ENCODE measurements at places on chromosomes 5 and 9.

DNA sequence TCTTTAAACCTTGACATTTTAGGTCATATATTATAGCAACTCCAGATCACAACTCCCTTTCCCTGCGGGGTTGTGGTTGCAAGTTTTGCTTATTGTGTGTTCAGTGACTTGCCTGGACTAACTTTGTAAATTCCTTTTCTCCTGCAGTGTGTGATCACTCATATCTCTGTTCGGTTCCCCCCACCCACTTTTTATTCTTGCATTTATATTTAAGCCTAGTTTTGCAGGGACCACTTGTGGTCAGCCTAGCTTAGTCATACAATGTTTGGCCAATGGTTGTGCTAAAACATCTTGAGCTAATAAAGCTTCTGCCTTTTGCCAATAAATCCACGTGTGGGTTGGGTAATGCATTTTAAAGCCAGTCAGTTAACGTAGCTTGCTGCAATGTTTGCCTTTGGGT lies 146.5 kb upstream of the IRX4 start:
- no peak for DNase-seq

DNA sequence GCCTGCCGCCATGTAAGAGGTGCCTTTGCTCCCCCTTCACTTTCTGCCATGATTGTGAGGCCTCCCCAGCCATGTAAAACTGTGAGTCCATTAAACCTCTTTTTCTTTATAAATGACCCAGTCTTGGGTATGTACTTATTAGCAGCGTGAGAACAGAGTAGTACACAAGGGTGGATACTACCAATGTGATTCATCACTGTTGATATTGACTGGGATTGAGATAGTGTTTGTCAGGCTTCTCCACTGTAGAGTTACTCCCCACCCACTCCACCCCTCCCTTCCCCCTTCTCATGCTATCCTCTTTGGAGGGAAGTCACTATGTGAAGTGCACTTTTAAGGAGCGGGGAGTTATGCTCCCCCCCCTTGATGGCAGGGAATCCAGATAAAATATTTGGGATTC lies 11.4 kb upstream of the CRHBP start:
- no peak for DNase-seq

- DNase-seq: no peak
These were observed 258.3 kb upstream of the VLDLR start for GRCh38 chr9:2363138-2363745.

- no peak for DNase-seq
These were observed 1173.4 kb upstream of the ACO1 start for GRCh38 chr9:31210978-31211570.

DNA sequence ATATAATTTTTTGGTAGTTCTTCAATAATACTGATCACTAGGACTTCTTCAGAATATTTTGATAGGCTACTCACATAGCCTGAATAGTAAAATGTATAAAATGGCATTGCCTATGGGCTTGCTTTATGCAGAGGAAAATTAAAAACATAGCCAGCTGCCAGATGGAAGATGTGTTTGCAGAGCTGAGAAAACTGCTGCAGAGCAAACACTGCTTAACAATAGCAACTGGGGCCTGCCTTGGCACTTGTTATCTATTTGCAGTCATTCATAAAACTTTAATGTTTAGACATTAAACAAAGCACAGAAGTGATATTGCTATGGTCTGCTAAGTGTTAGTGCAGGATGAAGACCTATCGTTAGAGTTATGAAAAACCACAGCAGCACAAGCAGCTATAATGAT lies 151.5 kb upstream of the SMC2 start:
- no peak for DNase-seq

DNA sequence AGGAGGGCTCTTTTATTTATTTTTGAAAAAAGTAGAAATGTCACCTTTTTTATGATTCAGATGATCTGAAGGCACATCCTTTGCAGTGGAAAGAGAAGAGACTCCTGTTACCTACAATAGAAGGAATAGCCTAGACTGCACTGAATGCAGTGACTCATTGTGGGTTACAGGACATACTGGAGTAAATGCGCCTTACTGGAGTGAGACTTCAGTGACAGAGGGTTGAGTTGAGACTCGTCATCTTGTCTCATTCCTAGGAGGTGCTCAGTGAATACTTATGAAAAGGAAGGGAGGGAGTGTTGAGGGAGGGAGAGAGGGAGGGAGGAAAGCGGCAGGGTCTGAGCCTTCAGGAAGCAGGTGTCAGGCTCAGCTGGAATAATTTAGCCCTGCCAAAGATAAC lies 25.2 kb downstream of the ANKRA2 start:
- DNase-seq: no peak

GRCh38 chr5:117414926-117415325 lies 840.3 kb upstream of the SEMA6A start:
- DNase-seq: no peak

DNA sequence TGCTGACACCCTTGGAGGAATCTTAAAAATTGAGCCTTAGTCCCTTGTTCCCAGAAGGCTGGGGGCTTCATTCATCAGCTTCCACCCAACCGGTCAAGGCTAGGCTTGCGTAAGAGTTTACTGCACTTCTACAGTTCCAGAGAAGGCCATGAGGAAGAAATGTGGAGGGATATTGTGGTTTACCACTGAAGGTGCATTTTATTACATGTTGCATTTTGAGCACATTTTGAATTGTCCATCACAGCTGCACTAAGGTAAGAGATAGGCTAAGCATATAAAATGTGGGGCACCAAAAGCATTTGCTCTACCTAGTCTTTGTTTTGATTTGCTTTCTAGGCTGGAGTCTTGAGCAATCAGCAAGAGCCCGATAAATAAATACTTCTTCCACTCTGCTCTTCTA lies 167.1 kb upstream of the PAPPA start:
- no peak for DNase-seq

DNA sequence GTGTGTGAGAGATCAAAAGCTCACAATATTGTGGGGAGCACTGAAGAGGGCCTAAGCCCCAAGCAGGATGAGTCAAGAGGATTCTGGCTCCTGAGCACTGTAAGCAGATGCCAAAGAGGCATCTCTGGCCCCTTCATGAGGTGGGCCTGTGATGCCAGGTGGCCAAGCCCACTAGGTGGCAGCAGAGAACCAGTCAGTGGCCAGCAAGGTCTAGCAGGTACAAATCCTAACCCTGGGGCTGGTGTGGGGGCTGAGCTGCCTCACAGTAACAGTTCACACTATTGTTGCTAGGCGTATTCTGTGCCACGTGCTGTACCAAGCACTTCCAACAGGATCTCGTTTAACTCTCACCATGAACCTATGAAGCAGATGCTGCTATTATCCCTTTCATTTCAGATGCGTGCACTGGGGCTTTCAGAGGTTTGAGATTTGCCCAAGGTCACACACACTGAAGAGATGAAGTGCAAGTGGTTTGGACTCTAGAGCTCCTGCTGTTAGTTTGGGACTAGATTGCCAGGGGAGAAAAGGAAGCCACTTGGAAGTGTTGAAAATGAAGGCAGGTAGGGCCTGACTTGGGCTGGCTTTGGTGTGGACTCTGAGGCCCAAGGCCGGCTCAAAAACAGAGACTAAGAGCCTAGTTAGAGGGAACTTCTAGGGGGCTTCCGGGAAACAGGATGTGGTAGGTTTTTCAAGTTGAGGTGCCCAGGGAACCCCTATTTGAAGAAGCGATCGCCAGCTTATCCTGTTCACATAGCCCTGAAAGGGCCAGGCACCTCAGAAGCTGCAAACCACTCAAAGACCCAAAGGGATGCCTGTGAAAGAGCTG lies 4.4 kb upstream of the MLANA start:
- DNase-seq: no peak

- no peak for DNase-seq
These were observed 4.5 kb downstream of the PDE6A start for GRCh38 chr5:149940077-149940574.

DNA sequence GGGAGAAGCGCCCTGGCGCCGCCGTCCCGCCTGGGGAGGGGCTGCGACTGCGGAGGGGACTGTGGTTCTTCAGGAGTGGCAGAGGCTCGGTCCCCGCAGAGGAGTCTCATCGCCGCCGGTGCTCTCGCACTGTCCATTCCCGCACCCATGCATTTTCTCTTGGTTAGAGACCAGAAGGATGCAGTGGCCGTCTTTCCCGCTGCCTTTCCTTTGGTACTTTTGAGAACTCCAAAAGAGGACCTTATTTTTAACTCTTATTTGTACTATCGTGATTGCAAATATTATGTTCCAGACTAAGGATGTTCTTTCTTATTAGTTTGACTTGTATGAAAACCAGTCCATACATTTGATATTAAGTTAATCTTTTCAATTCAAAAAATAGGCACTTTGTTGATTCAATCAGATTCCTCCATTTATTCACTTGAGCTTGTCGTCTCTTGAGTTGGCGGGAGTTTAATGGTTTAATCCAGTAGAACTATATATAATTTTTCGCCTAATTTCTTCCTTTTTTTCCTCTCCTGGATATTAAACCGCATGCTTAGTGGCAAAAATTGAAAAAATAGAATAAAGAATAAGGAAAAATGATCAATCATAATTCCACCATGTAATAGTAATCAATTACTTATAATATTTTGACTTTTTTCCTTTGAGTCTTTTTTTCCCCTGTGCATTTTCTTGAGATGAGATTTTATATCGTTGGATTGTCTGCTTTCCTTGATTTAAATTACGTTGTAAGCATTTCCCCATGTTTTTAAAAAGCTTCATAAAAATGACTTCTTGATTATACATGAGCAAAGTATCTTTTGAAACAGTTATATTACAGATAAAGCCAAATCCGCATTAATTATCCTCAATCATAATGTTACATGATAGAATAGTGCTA lies 861 bp downstream of the ZFYVE16 start:
- DNase-seq: no peak

DNA sequence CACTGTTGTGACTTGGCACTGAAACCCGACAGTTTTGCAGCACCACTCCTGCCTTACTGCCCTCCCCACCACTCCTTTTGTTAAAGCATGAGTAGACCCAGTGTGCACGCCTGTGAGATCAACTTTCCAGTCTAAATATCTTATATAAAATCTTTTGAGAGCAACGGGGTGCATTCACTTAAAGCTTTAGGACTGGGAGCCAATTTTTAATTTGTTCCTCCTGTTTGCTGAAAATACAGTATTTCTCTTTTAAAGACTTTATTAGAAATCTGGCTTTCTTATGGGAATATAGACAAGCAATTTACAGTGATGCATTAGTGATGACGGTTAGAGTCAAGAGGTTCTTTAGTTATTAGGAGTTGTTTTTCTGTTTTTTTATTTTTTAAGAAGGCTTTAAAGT lies 397.5 kb downstream of the TMEM167A start:
- DNase-seq: no peak

GRCh38 chr9:90901933-90902332 lies 100.3 kb downstream of the SYK start:
- no peak for DNase-seq

Data from esophagus squamous epithelium (tissue), 5 donors.